ENCODE measurements at places on chromosomes 7 and 10.

DNA sequence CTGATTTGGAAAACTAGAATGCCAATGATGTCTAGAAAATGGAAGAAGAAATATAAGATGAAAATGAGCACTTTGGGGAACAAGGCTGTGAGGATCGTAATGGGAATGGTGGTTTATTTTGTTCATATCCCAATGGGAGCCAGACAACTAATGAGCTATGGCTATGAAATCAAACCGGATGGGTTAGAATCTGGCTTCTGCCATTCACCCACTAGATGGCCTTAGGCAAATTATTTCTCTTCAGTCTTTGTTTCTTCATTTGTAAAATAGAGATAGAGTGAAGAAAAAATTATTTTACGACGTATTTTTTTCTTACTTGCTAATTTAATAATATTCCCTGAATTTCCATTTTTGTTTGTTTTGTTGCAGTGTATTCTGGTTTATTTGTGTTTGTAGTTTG, 572.1 kb upstream of the IGFBP3 start:
- DNase-seq = no peak

- no peak for DNase-seq
Measured at GRCh38 chr10:5645375-5645774, 21.0 kb downstream of the ASB13 start.

- no peak for DNase-seq
Measured at GRCh38 chr7:17448479-17449423, 150.3 kb downstream of the AHR start.

- no peak for DNase-seq
Measured at GRCh38 chr7:20484356-20484755, 131.1 kb upstream of the ABCB5 start.

DNA sequence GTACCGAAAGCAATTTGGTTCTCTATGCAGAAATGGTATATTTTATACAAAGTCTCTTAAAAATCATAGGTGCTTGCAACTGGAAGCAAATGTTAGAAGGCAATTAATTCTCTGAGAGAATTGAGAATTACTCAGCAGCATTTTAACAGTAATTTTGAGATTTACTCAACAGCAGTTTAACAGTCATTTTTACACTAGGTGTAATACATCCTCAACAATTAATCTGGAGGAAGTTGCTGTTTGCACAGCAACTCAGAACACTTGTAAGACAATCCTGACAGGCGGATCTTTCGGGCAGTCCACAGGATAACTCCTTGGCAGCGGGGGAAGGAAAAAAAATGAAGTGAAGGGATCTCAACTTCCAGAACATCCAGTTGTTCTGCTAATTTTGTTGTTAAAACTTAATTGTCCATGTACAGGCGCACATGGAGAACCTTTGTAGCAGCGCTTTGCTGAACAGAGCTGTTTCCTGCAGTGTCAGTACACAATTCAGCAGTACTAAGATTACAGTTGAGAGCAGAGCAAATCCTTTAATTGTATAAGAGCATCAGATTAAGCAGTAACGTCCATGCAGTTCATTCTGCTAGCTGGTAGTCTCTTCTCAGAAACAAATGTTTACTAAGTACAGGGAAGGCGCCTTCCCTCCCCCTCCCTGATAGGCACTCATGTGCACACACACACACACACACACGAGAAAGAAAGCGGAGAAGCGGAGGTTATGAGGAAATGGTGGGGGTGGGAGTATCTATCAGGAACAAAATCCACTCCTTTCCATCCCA, 43.8 kb downstream of the ENO4 start:
- DNase-seq = no peak

- DNase-seq = no peak
Measured at GRCh38 chr10:34792881-34793280, 22.2 kb downstream of the PARD3 start.

- no peak for DNase-seq
Measured at GRCh38 chr10:50417486-50417885, 166.2 kb upstream of the ASAH2 start.

DNA sequence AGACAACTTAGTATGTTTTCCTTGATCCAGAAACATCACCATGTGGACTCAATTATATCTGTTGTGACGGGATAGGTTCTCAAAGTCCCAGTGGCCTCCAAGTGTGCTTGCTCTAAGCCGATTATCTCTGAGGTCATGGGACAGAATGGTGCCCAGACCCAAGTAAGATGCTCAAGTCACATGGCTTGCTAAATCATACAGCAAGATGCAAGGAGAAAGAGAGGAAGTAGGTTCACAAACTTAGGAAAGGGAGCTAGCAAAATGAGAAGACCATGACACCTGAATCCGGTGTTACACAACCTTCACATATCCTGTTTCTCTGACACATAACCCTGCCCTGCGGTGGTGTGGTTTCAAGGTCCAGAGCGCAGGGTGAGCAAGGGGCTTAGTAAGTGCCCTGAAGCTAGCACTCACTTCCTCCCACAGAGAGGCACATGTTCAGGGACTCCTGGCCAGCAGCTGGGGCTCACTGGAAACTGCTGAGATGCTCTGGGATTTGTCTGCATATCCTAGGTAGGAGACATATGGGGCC, 590.9 kb upstream of the ANKRD30A start:
- peak; percentile 38 for DNase-seq

DNA sequence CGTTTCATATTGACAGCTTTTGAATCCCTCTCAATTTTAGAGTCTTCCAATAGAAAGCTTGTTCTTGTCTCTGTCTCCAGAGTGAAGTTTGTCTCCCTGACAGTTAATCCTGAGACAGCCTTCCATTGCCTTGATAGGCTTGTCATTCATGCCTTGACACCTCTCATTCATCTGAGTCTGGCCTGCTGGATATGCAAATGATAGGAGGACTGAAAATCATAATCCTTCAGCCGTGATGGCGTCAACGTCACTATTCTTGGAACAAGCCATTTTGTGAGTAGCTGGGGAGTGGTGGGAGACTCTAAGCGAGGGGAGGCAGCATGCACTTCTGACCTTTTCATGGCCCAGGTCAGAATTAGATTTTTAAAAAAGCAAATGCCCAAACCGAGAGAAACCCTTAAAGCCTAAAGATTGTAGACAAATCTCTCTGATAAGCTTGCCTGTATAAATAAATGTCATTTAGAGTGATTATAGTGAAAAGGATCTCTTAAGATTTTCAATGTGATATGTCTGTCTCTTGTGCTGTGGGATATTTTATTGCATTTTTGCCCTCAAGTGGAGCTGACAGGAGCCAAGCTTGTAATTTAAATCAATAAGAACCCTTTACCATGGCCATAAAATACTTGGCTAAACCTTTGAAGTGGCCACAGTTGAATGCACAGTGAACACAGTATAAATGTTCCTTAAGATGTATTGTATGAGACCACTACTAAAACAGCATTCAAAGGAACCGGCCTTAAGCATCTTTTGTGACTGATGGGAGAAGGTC, 148.8 kb downstream of the SNX10 start:
- no peak for DNase-seq

- no peak for DNase-seq
Measured at GRCh38 chr7:128162666-128163065, 78.4 kb upstream of the LEP start.

GRCh38 chr7:41887416-41887815, 184.5 kb upstream of the INHBA start:
- DNase-seq = no peak

DNA sequence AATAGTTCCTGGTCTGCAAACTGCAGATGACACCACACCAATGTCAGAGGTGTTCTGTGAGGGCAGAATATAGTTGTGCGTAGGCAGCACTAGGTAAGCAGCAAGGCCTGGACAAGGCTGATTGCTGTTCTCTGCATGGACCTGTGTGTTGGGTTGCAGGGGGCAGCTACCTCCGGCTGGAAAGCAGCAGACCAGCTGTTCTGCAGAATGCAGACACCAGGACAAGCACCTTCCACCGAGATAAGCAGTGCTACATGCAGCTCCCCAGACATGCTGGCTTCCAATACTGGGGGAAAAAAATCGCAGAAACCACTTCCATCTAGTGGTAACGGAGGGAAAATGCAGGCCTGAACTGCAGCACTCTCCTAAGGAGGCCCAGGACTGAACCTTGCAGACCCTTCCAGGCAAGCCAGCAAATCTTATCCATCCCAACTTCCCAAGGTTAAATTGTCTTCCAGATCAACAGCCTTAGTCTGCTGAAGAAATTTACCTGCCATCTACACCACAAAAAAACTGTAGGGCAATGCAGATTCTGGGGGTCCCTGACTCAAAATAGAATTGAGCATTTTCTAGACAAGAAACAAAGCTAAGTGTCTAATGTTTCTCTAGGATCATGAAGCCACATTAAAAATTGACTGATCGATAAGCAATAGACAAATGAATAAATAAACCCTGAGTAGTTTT, 50.5 kb upstream of the COBL start:
- no peak for DNase-seq

DNA sequence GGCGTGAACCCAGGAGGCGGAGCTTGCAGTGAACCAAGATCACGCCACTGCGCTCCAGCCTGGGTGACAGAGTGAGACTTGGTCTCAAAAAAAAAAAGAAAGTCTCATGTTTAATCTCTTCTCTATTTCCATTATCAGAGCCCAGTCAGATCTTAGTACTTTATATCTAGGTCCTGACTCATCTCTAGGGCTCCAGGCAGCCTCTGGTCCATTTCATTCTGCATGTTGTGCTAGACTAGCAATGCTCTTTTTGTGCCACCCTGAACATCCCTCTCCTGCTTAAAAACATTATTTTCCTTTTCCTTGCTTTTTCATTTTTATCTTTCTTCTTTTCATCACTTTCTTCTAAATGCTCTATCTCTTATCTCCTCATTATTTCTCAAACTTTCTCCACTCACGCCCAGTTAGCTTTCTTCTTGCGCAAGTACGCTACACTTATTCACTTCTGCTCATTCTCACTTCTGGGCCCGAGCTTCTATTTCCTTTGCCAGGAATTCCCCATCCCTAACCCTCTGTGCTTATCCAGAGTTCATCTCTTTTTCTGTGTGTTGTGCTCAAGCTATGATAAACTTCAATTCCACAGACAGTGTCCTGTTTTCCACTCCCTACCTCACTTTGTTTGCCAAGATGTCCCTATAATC, 63.9 kb downstream of the BTAF1 start:
- no peak for DNase-seq

DNA sequence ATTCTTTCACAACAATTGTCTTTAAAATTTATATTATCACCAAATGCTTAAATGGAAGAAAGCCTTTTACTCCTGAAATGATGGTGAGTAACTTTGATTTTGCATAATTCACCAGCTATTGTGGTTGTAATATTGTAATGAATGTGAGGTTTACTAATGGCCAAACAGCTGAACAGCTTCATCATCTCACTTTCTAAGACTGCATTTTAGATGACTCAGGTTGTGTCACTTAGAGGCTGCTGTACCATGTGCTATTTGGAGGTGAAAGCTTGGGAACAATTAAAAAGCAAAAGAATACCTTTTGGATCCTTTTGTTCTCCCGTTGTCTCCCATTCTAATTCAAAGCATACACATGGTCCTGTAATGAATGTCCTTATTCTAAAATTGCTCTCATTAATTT, 604.0 kb upstream of the PFKP start:
- no peak for DNase-seq

- no peak for DNase-seq
Measured at GRCh38 chr7:1062296-1063294, 18.2 kb downstream of the GPR146 start.

DNA sequence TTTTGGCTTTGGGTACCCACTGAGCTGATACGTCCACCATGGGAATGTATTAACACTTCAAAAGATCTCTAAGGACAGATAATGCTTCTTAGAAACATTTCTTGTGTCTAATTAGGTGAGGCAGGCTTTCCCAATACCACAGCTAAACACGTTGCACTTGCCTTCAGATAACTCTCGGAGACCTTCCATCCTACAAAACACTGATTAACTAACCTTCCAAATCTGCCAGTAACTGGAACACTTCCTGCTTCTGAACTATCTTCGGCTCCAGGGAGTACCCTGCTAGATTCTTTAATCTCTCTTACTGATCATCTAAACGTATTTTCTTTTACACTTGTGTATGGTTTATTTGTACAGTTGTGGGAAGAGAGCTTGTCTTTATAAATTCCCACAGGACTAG, 1.1 kb upstream of the WNT16 start:
- DNase-seq = no peak

GRCh38 chr10:46539596-46540411, 16.7 kb downstream of the GPRIN2 start:
- no peak for DNase-seq

DNA sequence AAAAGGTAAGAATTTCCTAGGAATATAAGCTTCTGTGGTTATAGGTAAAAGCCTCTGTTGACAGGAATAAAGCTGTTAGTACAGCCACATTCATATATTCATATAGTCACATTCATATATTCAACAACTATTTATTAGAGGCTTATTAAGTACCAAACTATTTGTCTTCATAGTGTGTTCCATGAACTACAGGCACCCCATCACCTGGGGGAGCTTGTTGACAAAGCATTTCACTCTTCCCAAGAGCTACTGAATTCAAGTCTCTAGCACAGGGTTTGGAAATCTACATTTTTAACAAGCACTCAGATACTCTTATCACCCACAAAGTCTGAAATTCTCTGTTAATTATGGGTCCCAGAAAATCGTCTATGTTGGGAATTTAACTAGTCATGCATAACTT, 110.6 kb downstream of the RNLS start:
- DNase-seq = no peak

- DNase-seq = no peak
Measured at GRCh38 chr7:30968294-30968693, 4.5 kb downstream of the GHRHR start.

- no peak for DNase-seq
Measured at GRCh38 chr7:35828817-35829216, 28.0 kb downstream of the SEPTIN7 start.

GRCh38 chr10:46248651-46249146, 38.1 kb upstream of the ANTXRL start:
- DNase-seq = no peak

GRCh38 chr7:130290745-130291144, 2.2 kb upstream of the CPA4 start:
- DNase-seq = no peak

GRCh38 chr7:111089822-111090426, 1.0 kb upstream of the LRRN3 start:
- DNase-seq = no peak

DNA sequence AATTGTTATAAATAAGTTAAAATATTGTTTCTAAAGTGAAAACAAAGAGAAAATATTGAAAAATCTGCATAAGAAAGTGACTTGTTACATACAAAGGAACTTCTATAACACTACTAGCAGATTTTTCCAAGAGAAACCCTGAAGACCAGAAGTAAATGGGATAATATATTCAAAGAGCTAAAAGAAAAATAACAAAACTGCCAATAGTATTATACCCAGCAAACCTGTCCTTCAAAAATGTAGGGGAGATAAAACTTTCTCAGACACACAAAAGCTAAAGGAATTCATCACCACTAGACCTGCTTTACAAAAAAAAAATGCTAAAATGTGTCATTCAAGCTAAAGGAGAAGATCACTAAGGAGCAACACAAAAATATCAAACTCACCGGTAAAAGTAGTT, 17.0 kb downstream of the CADPS2 start:
- no peak for DNase-seq

GRCh38 chr7:108026116-108026515, 23.2 kb upstream of the LAMB1 start:
- DNase-seq = no peak

DNA sequence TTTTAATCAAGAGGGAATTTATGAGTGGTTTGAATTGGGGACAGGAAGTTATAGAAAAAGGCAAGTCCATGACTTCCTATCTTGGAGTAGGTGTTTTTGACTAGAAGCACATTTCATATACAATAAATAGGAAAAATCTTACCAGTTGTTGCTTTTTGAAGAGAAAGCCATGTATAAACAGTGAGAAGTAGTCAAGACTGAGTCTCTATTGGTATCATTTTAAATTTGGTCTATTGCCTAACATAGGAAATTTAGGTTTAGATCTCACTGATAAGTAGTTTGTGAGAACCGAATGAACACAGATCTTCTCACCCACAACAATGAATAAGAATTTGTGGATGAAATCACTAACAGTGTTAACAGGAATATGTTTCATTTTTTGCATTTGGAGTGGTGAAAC, 387.2 kb downstream of the BBS9 start:
- no peak for DNase-seq
